Activated CD4-positive, alpha-beta T cell treated with anti-CD3 and anti-CD28 coated beads for 24 hours (primary cell): ENCODE measurements at places on chromosomes 1 and 21.

- DNase-seq, result no peak
These were observed 1.4 kb downstream of the NHLH1 start for GRCh38 chr1:160367934-160368923.

GRCh38 chr1:30305519-30305918 is 417.9 kb downstream of the MATN1 start:
- DNase-seq, result no peak

GRCh38 chr1:33735624-33736023 is 128.3 kb upstream of the HMGB4 start:
- DNase-seq, result no peak

DNA sequence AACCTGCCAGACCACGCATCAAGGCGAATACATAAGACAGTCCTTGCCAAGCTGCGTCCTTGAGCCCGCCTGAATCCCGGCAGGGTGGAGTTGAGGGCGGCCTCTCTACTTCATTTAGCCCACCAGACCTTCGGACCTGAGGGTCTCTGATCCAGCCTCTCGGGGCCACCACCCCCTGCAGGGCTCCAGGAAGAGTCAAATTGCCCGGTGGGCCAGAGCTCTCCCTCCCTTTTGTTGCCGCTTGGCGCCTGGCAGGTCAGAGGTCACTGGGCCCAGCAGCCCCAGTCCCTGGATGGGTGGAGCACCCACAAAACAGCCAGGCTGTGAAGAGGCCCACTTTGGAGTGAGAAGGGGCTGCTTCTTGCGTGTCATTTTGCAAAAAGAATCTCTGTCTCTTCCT is 9.0 kb downstream of the GNG4 start:
- no peak for DNase-seq

DNA sequence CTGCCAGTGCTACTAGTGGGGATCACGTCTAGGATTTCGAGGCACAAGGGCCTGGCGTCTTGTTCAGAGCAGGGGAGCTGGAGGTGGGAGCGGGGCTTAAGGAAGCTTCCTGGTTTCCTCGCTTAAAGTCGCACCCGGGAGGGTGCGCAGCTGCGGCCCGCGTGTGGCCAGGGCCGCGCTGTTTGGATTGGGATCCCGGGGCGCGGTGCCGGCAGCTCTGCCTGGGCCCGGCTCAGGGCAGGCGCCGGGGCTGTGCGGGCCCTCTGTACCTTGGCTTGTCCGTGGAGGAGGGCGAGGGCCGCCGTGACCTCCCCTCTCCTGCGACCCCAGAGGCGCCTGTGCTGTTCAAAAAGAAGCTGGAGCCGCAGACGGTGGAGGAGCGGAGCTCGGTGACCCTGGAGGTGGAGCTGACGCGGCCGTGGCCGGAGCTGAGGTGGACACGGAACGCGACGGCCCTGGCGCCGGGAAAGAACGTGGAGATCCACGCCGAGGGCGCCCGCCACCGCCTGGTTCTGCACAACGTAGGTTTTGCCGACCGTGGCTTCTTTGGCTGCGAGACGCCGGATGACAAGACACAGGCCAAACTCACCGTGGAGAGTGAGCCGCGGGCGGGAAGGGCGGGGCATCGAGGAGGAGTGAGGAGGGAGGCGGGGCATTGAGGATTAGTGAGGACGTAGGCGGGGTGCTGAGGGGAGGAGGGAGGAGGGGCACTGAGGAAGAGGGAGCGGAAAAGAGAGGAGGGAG is 67.8 kb downstream of the OBSCN start:
- peak; percentile 91 for DNase-seq

- DNase-seq, result no peak
These were observed 39.6 kb upstream of the VN1R5 start for GRCh38 chr1:247216261-247216660.

GRCh38 chr1:16900751-16901150 is 5.0 kb downstream of the RNU1-2 start:
- DNase-seq, result no peak

- DNase-seq, result no peak
These were observed 3.7 kb upstream of the IPO9 start for GRCh38 chr1:201825245-201825644.

DNA sequence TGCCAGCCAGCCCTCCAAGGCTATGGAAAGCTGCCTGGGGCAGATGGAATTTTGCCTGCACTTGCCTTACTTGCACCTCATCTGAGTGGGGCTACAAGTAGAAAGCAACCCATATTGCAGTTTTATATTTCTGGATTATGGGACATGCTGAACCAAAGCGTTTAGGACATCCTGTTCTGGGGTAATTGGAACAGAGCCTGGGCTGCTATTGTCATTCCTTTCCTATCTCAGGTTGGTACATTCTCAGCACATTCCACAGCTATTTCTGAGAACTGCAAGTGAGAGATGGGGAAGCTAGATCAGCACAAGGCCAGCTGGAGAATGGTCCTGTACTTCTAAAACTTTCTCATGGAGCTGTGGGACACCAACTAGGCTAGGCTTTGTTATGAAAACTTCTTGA is 713.8 kb downstream of the KCNT2 start:
- DNase-seq, result no peak

- no peak for DNase-seq
These were observed 59.1 kb downstream of the GLUL start for GRCh38 chr1:182332261-182333060.

- no peak for DNase-seq
These were observed 14.3 kb upstream of the RGS1 start for GRCh38 chr1:192561301-192561700.

- DNase-seq, result peak; percentile 48
These were observed 113.2 kb downstream of the TOMM20 start for GRCh38 chr1:235015291-235015985.

- DNase-seq, result no peak
These were observed 56.8 kb downstream of the NFIA start for GRCh38 chr1:61138921-61139774.

GRCh38 chr1:66342707-66343106 is 191.2 kb upstream of the SGIP1 start:
- DNase-seq, result no peak

DNA sequence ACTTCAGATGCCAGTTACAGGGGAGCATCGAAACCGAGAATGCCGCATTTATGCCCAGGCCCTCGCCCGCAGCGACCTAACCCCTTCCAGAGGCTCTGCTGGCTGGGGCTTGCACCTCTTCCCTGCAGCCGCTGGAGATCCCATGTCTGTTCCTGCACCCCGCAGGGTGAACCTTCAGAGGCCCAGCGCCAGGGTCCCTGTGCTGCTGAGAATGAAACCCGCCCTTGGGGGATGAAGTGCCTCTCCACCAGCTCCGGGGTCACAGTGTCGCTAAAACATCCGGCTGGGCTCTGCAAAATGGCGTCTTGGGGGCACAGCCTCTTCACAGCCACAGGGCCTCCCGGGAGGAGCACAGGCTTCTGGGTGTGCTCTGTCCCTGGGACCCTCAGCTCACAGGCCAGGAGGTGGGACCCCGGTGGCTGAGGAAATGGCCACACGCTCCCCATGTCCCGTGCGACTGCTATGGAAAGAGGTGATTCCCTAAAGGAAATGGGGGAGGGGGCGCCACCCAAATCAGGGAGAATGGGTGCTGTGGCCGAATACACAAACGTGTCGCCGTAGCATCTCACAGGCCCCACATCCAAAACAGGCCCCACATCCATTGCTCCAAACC is 39.9 kb upstream of the TSPEAR start:
- no peak for DNase-seq

DNA sequence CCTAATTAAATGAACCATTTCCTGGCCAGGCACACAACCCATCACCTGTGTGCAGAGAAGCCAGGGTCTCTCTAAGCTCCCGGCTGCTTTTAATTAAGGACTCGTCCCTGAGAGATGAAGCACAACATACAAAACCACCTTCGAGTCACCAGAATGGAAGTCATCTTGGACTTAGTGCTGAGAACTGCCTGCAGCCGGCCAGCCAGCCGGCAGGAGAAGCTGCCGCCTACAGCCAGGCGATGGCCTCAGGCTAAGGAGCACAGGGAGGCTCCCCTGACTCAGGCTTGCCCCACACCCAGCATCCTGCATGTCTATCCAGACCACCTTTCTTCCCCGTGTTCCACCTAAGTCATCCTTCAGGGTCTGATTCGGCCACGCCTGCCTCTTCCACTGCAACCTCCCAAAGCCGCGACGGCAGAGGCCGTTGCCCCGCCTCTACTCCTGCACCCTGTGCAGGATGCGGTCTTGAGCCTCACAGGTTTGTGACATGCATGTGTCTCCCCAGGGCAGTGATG is 83.6 kb downstream of the SLC66A1 start:
- no peak for DNase-seq

GRCh38 chr1:243271996-243272395 is 16.2 kb downstream of the SDCCAG8 start:
- no peak for DNase-seq

- no peak for DNase-seq
These were observed 34.9 kb downstream of the ATP2B4 start for GRCh38 chr1:203661572-203661971.

DNA sequence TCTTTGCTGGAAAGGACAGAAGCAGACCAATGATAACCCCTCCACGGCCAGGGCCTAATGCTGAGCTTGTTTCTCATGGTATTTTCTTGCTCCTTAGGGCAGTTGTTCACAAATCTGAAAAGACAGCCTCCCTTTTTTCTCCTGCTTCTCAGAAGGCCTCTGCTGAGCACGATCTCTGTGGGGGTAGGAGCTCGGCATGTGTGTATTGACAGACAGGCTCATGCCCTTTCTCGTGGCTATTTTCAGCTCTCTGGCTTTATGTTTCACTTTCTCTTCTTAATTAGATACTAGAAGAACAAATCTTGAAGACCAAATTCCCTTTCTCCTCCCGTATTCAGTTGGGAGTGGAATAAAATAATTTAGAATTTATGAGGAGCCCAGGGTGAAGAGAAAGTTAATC is 768 bp upstream of the RIIAD1 start:
- no peak for DNase-seq

- no peak for DNase-seq
These were observed 12.5 kb downstream of the S100A7A start for GRCh38 chr1:153428791-153429190.

DNA sequence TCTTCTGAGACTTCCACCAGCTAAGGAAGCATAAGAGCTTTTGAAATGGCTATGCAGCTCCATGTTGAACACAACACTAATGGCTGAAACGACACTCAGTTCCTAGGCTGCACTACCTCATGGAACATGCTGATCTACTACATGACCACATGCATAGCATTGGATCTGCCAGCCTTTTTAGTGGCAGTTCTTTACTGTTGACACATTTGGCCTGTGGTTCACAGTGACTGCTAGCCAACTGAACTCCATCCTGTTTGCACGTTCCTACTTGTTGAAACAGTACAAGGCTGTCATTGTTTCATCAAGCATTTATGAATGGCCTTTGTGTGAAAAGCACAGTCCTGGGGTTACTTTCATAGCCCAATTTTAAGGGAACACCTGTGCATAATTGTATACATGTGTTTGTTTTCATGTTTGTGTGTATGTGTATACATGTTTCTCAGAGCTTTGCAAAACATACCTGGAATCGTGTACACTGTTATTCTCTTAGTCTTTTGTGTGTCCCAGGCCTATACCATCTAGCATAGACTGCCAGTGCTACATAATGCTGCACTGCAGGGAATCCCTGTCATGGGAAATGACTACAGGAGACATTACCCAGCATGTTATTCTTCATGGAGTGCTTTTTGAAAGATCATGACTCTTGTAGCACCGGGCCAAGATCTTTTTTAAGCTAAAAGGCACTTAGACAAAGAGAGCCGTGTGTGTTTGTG is 179.6 kb upstream of the ESRRG start:
- DNase-seq, result no peak

DNA sequence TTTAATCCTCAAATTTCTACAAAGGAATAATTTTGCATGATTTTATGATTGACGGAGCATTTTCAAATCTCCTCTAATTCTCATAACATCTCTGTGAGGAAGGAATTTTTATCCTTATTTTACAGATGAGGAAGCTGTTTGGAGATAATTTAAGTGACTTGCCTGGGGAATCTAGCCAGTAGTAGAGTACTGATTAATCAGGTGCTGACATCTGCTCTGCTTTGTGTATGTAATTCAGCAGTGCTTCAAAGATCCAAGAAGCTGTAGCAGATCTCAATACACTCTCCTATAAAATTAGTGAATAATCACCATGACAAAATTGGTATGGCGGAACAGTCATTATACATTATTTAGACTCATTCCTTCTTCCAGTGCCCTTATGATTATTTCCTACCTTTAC is 46.0 kb downstream of the DPH5 start:
- no peak for DNase-seq

GRCh38 chr1:201396861-201397464 is 2.2 kb downstream of the LAD1 start:
- DNase-seq, result no peak

DNA sequence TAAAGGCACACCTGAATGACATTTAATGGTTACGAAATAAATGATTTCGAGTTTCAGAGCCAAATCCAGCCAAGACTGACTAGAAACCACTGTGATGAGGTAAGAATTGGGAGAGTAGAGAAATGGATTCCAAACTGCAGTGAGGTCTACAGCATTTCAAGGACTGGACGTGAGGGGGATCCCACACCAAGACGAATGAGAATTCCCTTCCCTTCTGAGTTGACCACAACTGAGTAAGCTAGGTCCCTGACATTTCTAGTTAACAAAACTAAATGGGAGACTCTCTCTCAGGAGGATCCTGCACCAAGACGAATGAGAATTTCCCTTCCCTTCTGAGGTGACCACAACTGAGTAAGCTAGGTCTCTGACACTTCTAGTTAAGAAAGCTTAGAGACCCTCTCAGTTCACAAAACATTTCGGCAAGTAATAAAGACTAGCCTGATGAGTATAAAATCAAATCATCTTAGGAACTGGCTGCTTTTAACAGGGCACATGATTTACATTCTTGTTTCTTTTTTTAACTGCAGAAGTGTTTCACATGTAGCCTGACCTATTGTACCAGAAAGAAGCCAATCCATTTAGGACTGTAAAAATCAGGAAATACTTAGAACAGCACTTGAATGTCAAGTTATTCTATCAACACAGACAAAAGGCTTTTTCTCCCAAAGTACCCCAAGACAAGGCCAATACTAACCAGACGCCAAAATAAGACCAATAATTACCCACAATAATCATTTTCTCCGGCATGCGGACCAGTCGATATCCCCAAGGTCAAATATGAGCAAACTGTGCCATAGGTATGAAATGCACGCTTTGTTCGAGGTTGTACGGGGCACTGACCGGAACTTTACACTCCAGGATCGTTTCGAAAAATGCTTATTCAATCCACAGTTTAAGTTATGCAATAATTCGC is 1.4 kb upstream of the SPATA1 start:
- no peak for DNase-seq

DNA sequence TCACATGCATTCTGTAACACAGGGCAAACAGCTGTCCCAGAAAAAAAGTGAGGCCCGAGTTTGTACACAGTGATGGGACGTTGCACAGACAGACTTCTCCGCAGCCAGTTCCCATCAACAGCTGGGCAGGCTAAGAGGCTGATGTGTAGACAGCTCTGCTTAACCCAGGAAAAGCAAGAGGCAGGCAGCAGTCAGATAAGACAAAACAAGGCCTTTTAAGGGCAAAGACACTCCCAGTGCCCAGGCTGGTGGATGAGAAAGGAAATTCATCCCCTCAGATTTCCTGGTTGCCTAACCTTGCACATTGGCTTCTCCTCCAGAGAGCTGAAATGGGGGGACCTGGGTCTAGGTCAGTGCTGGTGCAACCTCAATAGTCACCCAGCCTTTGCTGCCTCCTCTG is 17.2 kb upstream of the PHLDA3 start:
- DNase-seq, result no peak
